Activated naive CD4-positive, alpha-beta T cell treated with anti-CD3 and anti-CD28 coated beads for 36 hours (primary cell): ENCODE measurements at places on chromosomes 6 and 20.
A peak's percentile ranks its signal among the peaks of the same experiment; 100 is the strongest.

DNA sequence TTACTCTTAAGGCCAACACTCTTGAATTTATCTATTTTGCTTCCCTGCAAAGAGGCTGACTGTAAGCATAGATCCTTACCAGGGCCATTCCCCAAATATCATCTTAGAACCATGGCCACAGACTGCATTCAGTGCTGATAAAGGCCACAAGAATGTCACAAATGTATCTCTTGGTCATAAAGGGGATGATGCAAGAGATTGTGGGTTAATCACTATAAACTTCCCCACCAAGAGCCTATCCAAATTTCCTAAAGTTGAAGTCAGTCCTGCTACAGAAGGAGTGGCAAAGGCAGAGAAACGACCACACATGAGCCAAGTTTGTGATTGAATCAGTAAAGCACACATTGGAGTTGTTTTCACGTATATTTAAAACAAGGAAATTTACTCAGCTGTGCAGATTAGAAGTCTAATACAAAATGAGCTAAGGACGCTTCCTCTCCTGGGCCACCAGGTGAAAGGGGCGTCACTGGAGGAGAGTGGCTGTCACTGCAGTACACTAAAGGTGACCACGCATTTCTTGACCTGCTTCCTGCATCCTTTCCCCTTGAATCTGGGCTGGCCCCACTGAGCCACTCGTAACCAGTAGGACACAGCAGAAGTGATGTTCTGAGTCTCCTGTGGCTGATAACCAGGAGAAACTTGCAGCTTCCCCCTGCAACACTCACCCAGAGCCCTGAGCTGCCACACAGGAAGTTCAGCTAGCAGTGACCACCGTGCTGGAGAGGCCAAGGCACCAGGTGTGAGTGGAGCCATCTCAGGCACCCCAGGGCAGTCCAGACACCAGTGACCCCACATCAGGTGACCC, 181.9 kb downstream of the SYNDIG1 start:
- no peak for DNase-seq

DNA sequence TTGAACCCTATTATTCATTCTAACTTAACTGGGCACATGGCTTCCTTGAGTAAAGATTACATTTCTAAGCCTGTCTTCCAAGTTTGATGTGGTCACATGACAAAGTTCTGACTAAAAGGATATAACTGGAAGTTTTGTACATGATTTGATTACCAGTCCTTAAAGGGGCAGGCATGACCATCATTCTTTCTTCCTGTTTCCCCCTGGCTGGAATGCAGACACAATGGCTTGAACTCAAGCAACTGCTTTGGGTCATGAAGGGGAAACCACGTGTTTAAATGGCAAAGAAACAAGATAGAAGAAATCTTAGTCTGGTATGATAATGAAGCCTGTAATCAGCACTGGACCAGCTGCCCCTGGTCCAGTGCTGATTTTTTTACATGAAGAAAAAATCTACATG, 15.6 kb upstream of the SHLD1 start:
- no peak for DNase-seq

DNA sequence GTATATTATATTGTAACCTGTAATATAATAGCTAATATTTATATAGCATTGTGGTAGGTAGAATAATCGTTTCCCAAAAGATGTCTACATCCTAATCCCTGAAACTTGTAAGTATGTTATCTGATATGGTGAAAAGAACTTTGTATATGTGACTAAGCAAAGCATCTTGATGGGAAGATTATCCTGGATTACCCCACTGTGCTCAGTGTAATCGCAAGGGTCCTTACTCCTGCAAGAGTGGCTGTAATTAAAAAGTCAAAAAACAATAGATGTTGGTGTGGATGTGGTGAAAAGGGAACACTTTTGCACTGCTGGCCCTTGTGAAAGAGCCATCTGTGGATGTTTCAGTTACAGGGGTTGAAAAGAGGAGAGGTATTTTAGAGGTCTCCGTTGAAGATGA, 95.2 kb downstream of the EDN1 start:
- no peak for DNase-seq

DNA sequence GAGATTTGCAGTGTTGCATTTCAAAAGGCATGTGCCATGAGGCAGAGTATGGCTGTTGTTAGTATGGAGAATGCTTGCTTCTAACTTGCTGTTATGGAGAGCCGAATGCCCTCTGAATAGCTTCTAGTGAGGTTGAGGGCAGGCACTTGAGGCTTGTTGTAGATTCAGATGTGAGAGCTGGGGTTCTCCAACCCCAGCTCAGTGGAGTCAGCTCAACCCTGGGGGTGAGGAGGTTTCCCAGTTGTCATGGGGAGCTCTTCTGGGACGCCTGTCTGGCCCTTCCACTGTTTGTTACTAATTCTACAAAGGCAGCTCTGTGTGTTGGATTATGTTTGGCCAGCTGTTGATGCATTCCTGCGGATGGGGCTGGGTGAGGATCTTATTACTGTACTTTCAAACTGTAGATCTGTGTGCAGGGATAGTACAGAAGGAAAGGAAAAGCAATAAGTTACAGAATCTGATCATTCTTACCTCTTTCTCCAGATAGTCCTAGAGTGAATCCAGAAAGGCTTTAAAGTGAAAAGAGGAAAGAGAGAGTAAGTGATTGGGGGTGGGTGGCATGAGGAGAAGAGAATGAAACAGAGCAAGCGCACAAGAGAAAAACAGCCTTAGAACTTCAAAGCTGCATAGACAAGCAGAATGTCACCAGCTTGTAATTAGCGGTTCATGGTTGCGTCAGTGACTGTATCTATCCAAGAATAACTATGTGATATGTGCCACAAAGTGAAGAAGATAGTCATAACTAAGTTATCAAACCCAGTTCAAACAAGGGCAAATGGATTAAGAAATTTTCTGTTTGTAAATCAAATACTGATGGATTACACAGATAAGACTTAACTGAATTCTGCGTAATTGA, 148.7 kb downstream of the PRL start:
- peak; percentile 20 for DNase-seq

DNA sequence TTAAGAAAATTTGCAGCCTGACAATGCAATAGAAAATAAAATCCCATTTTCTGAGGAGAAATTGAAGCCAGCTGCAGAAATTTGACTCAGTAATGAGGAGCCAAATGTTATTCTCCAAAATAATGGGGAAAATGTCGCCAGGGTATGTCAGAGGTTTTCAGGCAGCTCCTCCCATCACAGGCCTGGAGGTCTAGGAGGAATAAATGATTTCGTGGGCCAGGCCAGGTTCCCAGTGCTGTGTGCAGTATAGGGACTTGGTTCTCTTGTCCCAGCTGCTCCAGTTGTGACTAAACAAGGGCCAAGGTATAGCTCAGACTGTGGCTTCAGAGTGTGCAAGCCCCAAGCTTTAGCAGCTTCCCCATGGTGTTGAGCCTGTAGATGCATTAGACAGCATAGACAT, 1240.8 kb upstream of the ADGRB3 start:
- no peak for DNase-seq

- DNase-seq = no peak
Measured at GRCh38 chr6:7580537-7580926, 9.5 kb upstream of the SNRNP48 start.

DNA sequence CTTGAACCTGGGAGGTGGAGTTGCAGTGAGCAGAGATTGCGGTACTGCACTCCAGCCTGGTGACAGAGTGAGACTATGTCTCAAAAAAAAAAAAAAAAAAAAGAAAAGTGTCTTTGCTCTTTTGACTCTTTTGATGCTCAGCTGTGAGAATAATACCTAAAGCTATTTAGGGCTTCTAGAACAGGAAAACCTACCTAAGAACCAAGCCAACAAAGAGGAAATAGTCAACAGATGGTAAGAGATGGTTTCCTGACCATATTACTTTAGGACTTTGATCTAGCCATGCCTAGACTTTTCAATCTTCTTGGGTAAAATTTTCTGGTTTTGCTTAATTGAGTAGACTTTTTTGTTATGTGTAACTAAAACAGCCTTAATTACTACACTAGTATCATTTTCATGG, 508.1 kb downstream of the EPHA7 start:
- no peak for DNase-seq

GRCh38 chr6:43181621-43181941, 415 bp upstream of the CUL9 start:
- no peak for DNase-seq

- no peak for DNase-seq
Measured at GRCh38 chr6:154933181-154933827, 61.8 kb upstream of the TIAM2 start.

GRCh38 chr20:706366-706885, 30.8 kb upstream of the SCRT2 start:
- DNase-seq = no peak

GRCh38 chr6:9248133-9248532, 812.8 kb upstream of the SLC35B3 start:
- no peak for DNase-seq

- peak; percentile 9 for DNase-seq
Measured at GRCh38 chr6:73985891-73986290, 289.9 kb downstream of the CD109 start.

DNA sequence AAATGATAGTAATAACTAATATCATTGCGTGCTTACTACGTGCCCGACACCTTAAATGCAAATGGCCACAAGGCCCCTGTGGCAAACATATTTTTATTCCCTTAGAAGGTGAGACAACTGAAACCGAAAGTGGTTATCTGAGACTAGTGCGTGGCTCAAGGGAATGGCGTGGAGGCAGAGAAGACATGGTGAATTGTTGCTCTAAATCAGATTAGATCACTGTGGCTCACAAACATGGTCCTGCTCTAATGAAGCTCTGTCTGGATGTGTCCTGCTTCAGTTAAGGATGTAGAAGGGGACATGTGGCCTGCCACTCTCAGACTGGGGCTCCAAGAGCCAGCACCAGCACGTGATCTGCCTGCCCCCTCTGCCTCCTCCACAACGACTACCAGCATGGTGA, 124.2 kb upstream of the GMDS start:
- no peak for DNase-seq

GRCh38 chr6:12748815-12749521, 32.4 kb downstream of the PHACTR1 start:
- DNase-seq = no peak

- no peak for DNase-seq
Measured at GRCh38 chr6:53310771-53311585, 37.8 kb downstream of the ELOVL5 start.

DNA sequence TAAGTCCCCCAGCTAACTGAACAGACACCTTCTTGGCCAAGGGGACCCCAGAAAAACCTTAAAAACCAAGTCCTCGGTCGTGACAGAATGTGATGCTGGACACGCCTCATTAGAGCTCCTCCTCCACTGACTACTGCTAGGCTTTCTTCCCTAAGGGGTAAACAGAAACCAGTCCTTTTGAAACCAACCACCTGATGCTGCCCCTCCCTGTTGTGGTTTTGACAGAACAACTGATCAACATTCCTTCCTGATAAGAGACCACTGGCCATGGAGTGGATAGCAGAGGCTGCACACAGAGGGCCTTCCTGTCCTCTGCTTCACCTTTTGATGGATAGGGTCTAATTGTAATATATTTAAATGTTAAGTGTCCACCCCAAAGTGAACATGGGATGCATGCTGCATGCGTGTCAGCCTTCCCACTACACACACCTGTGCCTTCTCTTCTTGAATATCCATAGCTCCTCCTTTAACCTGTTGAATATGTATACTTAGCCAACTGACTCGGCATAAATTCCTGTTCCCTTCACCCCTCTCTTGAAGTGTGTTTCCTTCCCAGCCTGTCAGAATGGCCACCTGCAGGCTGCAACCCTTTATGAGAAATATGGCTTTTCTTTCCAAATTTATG, 27.9 kb upstream of the SLC2A12 start:
- DNase-seq = no peak

DNA sequence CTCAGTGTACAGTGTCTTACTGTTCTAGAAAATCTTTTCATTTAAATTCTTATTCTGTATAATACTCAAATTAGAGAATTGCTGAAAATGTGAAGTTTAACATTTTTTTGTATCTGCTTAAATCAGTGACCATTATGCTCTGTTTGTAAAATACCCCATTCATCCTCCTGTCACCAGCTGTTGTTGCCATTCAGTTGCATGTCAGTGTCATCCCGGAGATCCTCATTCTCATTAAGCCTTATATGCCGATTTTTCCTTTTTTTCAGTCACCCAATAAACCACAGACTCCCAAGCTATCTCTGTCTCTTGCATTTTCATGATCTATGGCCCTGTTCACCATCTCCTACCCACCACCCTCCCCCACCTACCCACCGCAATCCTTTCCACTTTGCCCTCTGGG, 20.4 kb downstream of the GTF2H5 start:
- no peak for DNase-seq

DNA sequence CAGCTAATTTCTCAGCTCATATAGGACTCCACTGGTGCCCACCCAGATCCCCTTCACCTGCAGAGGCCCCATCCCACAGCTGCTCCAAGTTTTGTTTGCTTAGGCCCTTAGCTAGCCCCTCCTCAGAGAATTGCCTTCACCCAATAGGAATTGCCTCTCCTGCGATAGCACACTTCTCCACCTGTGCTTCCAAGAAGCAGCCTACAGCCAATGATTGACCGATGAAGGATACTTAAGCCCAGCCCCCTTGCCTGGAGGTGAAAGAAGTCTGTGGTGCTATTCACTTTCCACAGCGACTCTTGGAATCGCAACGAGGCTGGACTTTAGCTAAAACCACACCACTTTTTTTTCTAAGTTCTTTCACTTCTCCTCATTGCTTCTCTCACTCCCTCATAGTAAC, 353.2 kb upstream of the BTBD3 start:
- DNase-seq = no peak

- no peak for DNase-seq
Measured at GRCh38 chr20:25205277-25206062, 10.0 kb downstream of the ENTPD6 start.

- no peak for DNase-seq
Measured at GRCh38 chr6:137836788-137837187, 30.3 kb upstream of the TNFAIP3 start.

- no peak for DNase-seq
Measured at GRCh38 chr6:82506526-82506925, 142.9 kb downstream of the TPBG start.

- DNase-seq = no peak
Measured at GRCh38 chr6:34332251-34333198, 59.9 kb downstream of the NUDT3 start.

GRCh38 chr6:47344022-47344421, 34.3 kb upstream of the TNFRSF21 start:
- no peak for DNase-seq

GRCh38 chr6:24257282-24257681, 100.6 kb downstream of the DCDC2 start:
- no peak for DNase-seq

DNA sequence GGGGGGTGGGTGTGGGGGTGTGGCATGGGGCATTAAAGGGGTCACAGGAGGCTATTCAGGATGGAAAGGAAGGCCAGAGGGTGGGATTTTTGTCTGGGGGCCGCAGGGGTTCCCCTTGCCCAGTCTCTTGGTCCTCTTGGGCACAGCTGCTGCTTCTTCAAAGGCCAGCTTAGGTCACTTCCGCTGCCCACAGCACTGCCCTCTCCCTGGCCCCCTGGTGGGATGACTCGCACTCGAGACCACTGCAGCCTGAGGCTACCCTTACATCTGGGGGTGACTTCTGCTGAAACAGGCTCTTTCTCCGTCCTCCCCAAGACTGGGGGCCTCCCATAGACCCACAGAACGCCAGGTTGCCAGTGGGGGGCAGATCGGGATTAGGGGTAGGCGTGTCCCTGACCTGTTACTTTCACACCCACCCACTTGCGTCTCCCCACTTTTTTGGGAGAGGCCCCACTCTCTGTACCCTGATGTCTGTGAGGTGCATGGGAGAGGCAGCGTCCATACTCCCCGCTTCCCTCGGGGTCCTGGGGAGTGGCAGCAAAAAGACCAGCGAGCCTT, 1.3 kb downstream of the LKAAEAR1 start:
- DNase-seq = no peak

- DNase-seq = no peak
Measured at GRCh38 chr6:125097186-125097585, 56.4 kb upstream of the TPD52L1 start.

- peak; percentile 22 for DNase-seq
Measured at GRCh38 chr6:12504325-12504966, 212.1 kb upstream of the PHACTR1 start.
